ENCODE measurements at places on chromosomes 3 and 15.

- peak; percentile 83 for DNase-seq
Measured at GRCh38 chr15:57541805-57542504, 49.7 kb upstream of the MYZAP start.

DNA sequence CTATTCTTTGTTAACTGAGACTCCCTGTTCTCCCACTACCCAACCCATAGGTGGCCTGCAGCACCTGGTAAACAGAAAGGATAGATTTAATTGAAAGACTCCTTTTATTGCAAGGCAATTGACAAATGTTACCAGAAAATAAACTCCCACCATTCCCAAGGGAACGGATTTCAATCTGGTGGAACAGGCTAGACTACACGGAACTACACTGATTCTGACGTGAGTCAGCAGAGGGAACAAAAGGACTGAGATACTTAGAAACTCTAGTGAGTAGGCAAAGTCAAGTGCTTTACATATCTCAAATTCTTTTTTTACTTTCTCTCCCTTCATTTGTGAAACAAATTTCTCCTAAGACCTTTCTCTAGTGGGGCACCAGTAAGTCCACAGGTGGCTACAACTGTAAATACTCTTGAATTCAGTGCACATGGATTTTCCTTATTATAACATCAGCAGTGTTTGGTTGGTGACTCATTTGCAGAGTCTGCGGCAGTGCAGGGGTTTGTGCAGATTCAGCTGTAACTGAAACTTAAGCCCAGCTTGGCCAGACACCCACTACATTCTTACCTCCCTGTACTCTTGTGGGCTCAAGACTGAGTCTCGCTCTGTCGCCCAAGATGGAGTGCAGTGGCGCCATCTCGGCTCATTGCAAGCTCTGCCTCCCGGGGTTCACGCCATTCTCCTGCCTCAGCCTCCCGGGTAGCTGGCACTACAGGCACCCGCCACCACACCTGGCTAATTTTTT lies 34.3 kb upstream of the PLSCR2 start:
- DNase-seq: peak; percentile 53

DNA sequence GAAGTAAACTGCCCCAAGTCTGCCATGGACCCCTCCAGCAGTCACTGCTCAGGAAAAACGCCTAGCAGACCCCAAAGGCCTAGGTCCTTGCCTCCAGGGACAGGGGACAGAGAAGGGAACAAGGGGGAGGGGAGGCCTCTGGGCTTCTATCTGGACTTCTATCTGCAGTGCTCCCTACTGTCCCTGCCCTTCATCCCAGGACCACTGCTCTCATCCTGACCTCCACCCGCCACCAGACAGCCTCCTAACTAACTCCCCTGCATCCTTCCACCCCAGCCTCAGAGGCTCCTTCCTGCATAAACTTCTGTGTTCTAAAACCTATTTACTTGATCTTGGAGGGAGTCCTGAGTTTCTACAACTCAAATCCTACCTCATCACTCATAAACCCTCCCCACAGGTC lies 25.4 kb downstream of the SEMA7A start:
- DNase-seq: no peak

DNA sequence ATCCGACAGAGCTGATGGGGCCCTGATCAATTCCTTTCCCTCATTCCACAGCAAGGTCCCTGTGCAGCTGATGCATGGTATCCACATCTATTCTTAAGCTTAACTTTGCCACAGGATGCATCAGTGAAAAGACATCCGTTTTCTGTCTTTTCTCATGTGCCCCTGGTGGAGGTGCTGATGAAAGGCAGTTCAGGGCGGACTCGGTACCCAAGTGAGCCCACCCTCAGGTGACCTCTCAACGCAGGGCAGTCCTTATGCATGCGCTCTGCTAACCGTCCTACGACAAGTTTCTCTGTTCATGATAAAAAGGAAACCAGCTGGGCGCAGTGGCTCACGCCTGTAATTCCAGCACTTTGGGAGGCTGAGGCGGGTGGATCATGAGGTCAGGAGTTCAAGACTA lies 251.4 kb downstream of the ADAMTS17 start:
- no peak for DNase-seq

GRCh38 chr15:67521783-67522568 lies 1.0 kb downstream of the C15orf61 start:
- no peak for DNase-seq

Data from mucosa of descending colon (tissue), 3 donors.